ENCODE measurements at places on chromosomes 12 and 14.

GRCh38 chr12:112198120-112198733, 72.9 kb downstream of the TRAFD1 start:
- peak; percentile 28 for DNase-seq

DNA sequence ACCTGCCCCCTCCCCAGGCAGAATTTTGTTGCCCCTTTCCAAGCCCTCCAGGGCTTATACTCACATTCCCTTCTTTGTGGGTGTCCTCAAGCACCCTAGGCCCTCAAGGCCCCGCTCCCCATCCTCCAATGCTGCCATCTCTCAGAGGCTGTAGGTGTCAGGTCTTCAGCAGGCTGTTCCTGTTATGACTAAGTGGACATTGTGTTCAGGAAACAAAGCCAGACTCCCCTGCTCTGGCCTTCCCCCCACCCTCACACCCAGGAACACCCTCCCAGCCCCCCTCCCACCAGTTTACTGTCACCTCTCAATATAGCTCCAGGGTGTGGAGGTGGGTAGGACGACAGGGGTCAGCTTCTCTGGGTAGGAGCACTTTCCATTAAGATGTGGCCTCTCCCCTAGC, 1.4 kb upstream of the MYH6 start:
- no peak for DNase-seq

DNA sequence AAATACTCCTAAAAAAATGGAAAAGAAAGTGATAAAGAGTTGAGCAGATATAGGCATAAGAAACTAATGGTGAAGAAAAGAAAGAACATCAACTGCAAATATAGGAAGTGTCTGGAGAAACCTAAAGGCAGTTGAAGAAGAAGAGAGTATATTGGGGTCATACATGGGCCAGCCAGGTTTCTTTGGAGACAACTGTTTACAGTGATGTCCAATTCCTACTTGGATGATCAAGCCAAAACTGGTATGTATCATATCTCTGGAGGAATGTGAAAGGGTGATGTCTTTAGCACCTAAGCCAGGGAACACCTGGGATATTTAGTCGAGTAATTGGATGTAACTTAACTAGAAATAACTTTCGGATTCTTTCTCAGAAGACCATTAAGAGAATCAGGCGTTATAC, 129.3 kb upstream of the FLRT2 start:
- no peak for DNase-seq

GRCh38 chr14:26984311-26985177, 386.7 kb upstream of the NOVA1 start:
- no peak for DNase-seq

DNA sequence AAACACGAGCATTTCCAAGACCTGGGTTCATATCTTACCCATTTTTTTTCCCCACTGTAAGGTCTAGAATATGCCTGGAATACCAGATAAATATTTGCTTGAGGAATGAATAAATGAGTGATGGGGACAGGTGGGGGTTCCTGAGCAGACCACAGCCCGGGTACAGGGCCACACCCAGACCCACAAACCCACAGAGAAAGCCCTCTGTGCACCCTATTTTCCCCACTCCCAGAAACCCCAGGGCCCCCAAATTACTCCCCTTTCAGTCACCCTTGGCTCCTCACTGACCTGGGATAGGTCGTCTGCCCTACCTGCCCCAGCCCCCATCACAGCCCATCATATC, 66.5 kb upstream of the DDX11 start:
- no peak for DNase-seq

DNA sequence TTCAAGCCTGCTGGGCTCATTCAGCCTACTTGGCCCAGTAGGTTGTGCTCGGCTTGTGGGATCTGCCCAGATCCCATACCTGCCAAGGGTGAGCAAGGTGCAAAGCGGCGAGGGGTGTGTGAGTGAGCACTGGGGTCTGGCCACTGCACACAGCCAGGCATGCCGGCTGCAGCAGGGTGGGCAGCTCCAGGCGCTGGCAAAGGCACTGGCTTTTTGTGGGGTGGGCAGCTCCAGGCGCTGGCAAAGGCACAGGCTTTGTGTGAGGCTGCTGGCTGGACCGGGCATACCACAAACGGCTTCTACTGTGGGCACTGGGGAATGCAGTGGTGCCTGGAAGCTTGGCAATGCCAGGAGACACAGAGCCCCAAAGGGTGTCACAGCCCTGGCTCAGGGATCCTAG, 137.4 kb downstream of the SLC16A7 start:
- no peak for DNase-seq

DNA sequence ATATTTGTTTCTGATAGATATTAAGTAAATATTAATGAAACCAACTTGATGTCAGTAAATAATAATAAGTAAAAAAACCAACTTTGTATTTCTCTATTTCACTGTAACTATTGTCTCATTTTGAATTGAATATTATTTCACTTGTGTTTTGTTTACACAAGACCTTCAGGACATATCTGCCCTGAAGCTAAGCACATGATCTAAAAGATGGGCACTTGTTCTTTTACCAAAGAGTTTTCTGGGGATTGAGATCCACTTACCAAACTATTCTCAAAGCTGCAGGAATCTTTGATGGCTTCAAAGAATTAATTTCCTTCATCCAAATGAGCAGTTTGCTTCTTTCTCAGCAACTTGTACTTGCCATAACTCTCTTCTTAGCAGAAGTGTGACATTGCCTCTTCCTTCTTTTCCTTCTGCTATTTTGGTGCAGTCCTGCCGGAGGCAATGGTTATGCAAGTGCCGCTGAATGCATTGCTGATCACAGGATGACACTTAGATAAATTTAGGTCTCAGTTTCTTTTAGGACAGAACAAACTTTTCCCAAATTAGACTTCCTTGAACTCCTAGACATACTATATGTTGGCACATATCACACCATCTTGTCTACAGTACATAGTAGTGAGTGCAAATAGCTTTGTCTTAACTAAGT, 9.2 kb downstream of the FAR2 start:
- DNase-seq = no peak

DNA sequence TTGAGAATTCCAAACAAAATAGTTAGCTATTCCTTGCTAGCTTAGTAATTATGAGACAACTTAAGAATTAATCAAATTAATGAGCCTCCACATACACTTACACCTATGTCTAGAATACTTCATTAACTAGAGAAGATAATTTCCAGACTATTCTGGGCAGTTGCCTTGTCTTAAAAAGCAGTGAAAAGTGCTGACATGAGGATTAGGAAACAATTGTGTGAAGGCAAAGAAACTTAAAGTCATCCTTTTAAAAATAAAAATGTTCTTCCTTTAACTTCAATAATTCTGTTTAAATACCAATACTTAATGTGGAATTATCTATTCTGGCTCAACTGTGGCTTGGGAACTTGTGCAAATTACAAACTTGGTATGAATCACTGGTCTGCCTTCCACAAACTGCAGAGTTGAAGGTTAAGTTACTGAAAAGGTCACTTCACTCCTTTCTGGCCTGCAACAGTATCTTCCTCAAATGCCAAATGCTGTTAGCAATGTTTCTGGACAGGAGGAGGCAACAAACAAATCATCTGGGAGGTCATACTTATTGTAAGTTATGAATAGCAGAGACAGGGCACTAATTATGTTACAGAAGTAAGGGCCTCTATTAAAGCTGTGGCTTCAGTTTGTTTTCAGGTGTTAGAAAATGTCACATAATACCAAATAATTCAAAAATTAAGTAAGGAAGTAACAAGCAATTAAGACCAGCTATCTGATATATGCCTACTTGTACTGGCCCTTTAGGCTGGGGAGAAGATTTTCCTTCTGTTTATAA, 19.2 kb downstream of the PPTC7 start:
- DNase-seq = no peak

- DNase-seq = no peak
Measured at GRCh38 chr12:51522696-51523095, 68.3 kb upstream of the SCN8A start.

DNA sequence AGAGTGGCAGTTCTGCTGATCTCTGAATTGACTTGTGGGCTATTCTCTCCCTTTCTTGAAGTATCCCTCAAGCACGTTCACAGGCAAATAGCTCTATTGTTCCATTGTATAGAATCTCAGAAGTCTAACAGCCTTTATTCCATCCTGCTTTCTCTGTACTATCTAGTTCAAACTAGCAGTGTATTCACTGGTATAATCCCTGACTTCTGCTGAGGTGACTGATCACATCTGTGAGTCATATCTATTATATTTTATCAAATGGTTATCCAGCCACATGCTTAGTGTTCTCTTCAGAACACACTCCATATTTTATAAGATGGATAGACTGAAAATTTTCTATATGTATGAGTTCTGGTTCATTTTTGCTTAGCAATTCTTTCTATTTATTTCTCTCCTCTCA, 866.1 kb downstream of the C12orf50 start:
- DNase-seq = no peak

DNA sequence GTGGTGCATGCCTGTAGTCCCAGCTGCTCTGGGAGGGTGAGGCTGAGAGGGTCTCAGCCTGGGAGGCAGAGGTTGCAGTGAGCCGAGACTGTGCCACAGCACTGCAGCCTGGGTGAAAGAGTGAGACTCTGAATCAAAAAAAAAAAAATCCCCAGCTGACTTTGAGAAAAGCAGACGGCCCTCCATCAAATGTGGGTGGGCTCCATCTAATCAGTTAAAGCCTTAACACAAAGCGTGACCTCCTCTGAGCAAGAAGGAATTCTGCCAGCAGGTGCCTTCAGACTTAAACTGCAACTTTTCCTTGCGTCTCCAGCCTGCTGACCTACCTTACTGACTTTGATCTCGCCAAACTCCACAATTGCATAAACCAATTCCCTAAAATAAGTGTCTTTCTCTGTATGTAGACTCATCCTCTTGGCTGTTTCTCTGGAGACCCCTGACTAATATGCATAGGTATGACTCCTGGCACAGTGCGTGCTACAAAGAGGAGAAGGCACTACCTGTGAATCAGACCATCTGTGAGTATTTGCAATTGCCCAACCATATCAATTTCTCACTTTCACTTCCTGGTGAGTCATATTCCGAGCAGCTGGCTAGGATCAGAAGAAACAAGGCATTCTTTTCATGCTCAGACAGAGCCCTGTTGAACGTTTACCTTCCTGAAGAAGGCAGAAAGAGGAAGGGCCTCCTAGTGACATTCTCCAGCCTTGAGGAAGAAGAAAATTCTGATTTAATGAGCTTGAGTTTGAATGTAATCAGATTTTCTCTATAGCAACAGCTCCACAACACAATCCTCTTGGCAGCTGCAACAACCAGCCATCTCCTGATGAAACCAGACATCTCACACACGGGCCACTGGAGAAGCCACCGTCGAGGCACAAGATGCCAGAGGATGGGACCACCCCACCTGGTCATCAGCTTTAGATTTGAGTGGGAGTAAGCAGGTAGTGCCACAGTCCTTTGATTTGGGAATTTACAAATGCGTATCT, 54.3 kb downstream of the CLMN start:
- DNase-seq = no peak

DNA sequence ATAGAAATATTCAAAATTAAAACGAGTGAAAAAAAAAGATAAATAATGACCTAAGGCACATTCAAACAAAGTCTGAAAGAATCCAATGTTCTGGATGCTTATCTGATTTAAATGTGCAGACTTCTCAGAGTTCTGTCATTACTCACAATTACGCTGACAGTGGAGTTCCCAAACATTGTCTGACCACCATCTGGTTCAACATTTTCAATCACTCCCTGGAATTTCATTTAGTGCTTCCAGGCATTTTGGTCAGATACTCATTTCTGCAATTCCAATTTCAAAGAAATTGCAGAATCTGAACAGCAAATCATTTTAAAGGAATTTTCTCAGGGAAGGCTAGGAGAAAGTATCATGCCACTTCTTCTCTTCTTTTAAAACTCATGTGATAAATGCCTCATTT, 398.2 kb upstream of the PDE3A start:
- DNase-seq = no peak

- DNase-seq = no peak
Measured at GRCh38 chr12:16385782-16386646, 38.6 kb downstream of the MGST1 start.

DNA sequence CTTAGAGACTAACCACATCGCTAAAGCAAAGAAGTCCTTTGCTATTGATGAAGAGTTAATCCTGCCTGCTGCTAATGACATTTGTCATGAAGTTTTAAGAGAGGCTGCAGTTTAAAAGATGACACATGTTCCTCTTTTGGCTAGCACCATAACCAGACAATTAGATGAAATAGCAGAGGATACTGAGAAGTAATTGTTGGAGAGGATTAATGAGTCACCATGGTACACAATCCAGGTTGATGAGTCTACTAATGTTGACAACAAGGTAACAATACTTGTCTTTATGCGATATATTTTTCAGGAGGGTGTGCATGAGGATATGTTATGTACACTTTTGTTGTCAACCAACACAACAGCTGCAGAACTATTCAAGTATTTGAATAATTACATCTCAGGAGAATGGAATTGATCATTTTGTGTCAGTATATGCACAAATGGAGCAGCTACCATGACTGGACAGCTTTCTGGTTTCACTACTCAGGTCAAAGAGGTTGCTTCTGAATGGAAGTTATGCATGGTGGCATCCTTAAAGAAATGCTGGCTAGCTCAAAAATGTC, 56.7 kb downstream of the LRRIQ1 start:
- DNase-seq = no peak

GRCh38 chr12:19988948-19989347, 379.4 kb upstream of the PDE3A start:
- no peak for DNase-seq

DNA sequence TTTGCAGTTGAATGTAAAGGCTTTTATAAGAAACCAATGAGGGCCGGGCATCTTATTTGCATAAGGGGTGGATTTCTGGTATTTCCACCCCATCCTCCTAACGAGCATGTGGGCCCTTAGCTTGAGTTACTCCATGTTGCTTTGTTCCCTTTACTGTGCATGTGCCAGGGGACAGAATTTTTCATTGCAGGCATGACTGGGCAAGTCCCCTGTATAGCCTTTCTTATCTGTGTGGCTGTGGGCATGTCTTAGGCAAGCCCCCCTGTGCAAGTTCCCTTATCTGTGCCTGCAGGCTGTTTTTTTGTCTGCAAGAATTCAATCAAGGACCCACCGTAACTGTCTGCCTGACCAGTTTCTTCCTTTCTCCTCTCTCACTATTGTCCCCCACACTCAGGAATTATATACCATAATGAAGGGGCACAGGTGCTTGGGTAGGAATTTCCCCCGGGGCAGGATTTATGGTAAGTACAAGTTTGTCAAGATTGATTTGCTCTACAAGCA, 152.2 kb upstream of the CNOT2 start:
- no peak for DNase-seq

GRCh38 chr14:33879684-33880286, 71.1 kb downstream of the EGLN3 start:
- DNase-seq = no peak

- no peak for DNase-seq
Measured at GRCh38 chr12:124136796-124137195, 158.1 kb upstream of the RFLNA start.

- DNase-seq = no peak
Measured at GRCh38 chr12:4118017-4118510, 155.5 kb upstream of the CCND2 start.

- no peak for DNase-seq
Measured at GRCh38 chr12:69389831-69390230, 30.3 kb downstream of the YEATS4 start.

Measured in stimulated activated CD4-positive, alpha-beta T cell treated with anti-CD3 and anti-CD28 coated beads, Interleukin-1b, Interleukin-23, amount 100 ng/mL, for 4 hours (primary cell).